ENCODE measurements at places on chromosomes 16 and 17.

DNA sequence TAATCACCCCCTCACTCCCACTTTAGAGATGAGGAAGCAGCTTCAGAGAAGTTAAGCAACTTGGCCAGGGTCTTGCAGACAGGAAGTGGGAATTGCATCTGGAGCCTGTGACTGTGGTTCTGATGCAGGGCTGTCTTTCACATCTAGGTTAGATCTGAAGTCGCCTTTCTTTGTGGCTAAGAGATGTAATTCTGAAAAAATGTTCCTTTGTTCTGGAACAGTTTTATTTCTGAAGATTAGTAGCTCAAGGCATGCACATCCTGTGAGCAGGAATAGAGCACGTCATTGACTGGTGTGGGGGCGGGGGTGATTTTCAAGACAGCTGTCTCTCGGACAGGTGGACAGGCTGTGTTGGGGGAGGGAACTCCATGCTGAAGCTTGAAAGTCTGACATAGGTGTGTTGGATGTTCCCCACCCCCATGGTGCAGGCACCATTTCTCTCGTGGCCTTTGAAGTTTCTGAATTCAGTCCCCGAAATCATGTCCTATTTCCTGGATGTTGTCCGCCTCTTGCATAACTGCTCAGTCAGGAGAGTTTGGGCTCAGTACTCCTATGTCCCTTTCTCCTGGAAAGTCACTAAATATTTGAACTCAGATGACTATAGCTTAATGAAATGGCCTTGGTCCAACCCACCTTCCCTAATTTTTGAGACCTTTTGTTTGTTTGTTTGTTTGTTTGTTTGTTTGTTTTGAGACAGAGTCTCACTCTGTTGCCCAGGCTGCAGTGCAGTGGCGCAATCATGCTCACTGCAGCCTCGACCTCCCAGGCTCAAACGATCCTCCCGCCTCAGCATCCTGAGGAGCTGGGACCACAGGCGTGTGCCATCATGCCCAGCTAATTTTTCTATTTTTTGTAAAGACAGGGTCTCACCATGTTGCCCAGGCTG lies 21.0 kb upstream of the HERPUD1 start:
- H3K36me3 ChIP-seq: no peaks in the 10 kb centered on the region
- no peak overlapping the region for H3K27ac ChIP-seq
- peak; percentile 24 for DNase-seq
- H3K27me3 ChIP-seq: no peaks in the 10 kb centered on the region
- no peaks in the 10 kb centered on the region for H3K4me1 ChIP-seq

DNA sequence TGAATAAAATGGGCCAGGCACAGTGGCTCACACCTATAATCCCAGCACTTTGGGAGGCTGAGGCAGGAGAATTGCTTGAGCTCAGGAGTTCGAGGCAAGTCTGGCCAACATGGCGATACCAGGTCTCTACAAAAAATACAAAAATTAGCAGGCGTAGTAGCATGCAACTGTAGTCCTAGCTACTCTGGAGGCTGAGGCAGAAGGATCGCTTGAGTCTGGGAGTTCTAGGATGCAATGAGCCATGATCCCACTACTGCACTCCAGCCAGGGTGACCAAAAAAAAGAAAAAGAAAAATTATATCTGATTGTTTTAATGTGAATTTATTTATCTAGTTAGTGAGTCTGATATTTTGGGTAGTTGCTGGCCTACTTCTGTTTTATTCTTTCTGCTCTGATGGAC lies 7.0 kb downstream of the IL34 start:
- no peak overlapping the region for H3K27ac ChIP-seq
- no peaks in the 10 kb centered on the region for H3K27me3 ChIP-seq
- H3K4me1 ChIP-seq: no peaks in the 10 kb centered on the region
- no peak for DNase-seq
- H3K4me3 ChIP-seq: no peak overlapping the region

DNA sequence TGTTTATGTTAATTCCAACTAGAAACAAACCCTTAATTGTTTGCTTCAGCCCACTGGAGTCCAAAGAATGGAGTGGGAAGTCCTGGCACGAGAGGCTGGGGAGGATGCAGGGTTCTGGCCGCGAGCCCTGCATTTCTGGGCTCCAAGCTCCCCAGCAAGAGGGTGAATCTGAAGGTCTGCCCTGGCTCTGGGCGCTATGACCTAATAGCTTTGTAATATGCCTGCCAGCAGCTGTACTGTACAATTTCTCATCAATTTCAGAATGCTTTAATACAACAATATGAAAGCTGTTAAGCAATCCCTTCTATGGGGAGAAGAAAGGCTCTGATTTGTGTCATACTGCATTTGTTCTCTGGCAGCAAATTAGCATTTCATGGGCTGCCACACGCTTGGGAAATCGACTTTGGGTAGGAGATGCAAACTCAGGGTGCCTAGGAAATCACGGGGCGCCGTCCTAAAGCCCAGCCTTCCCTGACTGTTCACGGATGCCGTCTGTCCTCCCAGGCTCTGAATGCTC lies 43.8 kb downstream of the NDEL1 start:
- no peak overlapping the region for H3K4me3 ChIP-seq
- H3K36me3 ChIP-seq: peaks cover 96% of the 10 kb centered on the region
- no peaks in the 10 kb centered on the region for H3K27me3 ChIP-seq
- DNase-seq: no peak
- no peak overlapping the region for H3K27ac ChIP-seq

- H3K4me1 ChIP-seq: no peaks in the 10 kb centered on the region
- no peak overlapping the region for H3K27ac ChIP-seq
- no peak overlapping the region for H3K4me3 ChIP-seq
- no peaks in the 10 kb centered on the region for H3K27me3 ChIP-seq
Measured at GRCh38 chr16:83935005-83935857, 17.8 kb upstream of the OSGIN1 start.

Data from A673 (cell line).